Fibroblast of mammary gland (primary cell): ENCODE measurements at places on chromosomes 2 and 18.

DNA sequence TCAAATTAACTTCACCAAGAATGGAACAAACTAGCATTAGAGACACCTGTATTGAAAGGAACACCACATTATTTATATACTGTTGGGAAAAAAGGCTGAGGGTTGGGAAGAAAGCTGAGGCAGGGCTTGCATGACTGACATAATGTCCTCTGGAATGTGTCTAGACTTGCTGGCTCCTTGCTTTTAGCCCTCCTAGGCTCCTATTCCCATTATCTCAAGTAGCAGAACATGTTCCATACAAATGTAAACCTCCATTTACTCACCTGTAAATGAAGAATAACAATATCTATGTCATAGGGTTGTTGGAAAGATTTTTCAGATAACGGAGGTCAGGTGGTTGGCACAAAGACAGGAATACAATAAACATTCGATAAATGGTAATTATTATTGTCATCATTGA is 976 bp upstream of the ACADL start:
- no peak for DNase-seq

GRCh38 chr2:167493862-167494261 is 605.6 kb downstream of the XIRP2 start:
- no peak for DNase-seq

DNA sequence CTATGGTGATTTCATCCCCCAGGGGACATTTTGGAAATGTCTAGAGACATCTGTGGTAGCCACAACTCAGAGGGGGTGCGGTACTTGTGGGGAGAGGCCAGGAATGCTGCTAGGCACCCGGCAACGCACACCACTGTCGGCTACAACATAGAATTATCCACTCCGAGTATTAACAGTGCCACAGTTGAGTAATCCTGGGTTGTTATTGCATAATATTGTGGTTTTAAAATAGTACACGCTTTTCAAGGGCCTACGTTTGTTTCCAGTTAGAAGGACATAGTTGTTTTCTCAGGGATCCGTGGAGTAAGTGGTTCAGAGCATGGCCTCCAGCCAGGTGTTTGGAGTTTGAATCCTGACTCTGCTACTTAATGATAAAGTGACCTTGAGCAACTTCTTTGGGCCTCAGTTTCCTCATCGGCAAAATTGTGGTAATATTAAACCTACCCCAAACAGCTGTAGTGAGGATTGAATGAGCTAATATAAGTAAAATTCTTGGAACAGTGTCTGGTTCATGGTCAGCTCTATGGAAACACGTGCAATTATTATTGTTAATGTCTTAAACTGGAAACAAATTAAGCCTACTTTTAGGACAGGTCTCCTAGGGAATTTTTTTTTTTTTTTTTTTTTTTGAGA is 24.5 kb downstream of the CYP27A1 start:
- DNase-seq: peak; percentile 99

DNA sequence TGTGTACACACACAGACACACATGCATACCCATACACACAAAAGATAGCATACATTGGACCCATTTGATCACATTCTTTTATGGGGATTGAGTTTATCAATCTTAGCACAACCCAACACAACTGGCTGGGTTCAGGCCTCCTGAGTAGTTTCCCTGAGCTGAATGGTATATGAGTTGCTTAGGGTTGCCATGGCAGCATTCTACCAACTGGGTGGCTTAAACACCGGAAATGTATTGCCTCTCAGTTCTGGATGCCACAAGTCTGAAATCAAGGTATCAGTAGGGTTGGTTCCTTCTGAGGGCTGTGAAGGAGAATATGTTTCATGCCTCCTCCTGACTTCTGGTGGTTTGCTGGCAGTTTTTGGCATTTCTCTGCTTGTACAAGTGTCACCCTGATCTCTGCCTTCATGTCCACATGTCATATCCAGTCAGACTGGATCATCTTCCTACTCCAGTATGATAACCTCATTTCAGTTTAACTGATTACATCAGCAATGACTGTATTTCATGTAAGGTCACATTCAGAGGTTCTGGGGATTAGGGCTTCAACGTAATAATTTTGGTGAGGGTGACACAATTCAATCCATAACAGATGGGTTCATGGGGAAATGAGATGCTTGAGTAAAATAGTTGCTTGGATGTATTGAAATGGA is 212.7 kb downstream of the KCNE4 start:
- DNase-seq: no peak

GRCh38 chr2:63569740-63570139 is 18.5 kb downstream of the WDPCP start:
- DNase-seq: no peak

DNA sequence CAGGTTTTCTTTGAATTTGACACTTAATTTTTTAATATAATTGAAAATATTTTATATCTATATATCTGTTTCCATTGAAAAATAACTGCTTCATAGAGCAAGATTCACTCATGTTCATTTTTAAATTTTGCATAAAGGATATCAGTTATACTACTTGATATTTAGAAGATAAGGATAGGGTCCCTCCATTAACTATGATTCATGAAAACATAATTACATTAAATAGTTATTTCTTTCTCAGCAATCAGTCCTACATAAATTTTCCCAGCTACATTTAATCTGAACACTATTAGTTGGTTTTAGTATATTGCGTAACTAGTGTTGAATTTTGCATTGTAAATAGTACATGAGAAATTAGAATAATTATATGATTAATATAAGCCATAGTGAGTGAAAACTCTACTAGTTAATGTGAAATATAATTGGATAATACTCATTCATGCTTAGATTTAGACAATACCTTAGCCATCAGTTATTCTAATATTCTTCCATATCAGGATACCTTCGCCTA is 42.7 kb downstream of the LRP1B start:
- no peak for DNase-seq

DNA sequence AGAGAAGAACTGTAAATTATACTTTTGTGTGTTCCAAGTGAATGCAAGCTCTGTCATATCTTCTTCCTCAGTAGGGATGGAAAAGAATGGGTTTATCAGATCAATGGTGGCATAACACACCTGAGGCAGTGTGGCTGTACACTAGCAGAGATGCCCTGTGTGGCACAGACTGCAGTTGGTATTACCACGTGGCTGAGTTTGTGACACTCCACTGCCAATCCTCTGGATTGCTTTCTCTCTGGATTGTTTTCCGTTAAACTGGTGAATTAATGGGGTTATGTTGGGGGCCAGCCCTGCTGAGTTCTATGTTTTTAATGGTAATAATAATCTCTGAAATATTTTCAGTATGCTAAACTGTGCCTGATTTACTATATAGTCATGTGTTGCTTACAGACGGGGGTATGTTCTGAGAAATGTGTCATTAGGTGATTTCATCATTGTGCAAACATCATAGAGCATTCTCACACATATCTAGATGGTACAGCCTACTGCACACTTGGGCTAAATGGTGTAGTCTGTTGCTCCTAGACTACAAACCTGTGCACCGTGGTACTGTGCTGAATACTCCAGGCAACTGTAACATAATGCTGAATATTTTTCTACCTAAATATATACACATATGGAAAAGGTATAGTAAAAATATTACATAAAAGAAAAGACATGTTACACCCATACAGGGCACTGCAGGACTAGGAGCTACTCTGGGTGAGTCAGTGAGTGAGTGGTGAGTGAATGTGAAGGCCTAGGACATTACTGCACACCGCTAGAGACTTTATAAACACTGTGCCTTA is 84.7 kb upstream of the ST6GAL2 start:
- DNase-seq: peak; percentile 80

GRCh38 chr2:20215183-20216040 is 9.5 kb downstream of the SDC1 start:
- DNase-seq: no peak

DNA sequence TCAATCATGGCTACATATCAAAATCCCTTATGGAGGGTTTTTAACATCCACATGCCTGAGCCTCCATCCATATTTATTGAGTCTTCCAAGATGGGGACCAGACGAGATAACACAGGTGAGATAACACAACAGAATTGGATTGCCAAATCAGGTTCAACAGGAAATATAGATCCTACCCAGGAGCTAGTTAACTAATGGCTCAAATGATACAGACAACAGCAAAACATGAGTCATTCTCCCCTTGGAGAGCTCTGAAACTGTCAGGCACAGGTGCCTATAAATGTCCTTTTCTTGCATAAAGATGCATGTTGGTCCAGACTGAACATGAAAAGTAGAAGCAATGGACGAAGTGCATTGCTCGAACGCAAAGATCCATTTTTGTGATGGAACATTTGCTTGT is 202.2 kb downstream of the CDH20 start:
- no peak for DNase-seq

GRCh38 chr2:203804070-203804469 is 63.5 kb upstream of the CTLA4 start:
- peak; percentile 98 for DNase-seq

DNA sequence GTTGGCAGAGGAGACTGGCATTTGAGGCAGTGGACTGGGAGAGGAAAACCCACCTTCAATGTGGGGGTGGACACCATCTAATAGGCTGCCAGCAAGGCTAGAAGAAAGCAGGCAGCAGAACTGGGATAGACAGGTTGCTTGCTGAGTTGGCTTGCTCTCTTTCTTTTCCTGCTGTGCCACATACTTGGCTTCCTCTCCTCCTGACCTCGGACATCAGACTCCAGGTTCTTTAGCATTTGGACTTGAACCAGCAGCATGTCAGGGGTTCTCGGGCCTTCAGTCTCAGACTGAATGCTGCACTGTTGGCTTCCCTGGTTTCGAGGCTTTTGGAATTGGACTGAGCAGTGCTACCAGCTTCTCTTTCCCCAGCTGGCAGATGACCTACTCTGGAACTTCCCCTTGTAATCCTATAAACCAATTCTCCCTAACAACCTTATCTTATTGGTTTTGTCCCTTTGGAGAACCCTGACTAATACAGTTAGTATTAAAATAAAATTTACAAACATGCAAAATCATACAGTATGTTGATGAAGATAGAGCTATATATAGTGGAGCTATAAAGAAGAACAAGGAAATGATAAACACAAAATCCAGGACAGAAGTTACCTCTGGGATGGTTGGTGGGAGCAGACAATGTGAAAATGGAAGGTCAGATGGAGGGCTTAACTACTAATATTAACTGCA is 15.9 kb downstream of the DSEL start:
- no peak for DNase-seq

DNA sequence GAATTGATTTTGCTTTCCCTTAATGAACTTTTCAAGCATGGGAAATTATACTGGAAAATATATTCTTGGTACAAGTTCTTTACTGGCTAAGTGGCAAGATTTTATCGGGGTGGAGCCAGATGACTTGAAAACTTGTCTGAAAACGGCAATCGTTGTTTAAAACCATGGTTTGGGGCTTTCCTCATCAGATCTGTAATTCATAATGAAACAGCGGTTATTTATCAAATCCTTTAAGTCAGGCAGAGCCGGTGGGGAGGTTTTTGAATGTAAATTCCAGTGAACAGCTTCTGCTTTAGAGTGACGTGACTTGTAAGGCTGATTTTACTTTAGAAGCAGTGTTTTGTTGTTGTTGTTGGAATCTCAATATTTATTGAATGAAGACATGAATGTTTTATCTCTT is 2.6 kb downstream of the SEC11C start:
- no peak for DNase-seq

DNA sequence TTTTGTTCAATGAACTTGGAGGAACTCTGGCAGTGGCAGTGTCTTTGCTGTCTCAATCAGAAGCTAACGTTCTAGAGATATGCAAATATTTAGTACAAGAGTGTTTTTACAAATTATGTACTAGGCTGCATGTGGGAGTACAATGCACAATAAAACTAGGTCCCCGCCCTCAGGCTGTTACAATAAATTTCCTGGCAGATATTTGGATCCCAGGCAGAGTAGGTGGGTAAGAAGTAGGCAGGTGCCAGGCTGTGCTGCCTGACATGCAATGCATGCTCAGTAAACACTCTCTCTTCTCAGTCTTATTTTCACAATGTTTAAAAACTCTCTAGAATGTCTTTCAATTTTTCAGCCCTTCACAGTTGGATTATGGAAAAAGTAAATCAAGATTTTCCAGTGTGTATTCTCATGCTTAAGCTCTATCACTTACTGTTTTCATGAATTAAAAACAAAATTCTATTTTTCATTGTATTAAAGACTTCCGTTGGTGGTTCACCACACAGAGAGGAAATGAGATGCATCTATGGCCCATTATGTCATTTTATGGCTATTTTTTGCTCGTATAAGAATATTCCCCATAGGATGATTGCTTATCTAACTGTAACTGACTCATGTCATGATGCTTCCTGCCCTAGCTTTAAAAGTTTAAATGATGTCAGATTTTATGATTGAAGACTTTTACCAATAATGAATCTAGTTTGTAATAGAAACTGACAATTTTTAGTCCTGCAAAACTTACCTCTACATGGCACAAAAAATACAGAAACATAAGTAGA is 346.1 kb downstream of the RND3 start:
- no peak for DNase-seq

GRCh38 chr2:133674433-133675331 is 106.4 kb upstream of the NCKAP5 start:
- DNase-seq: peak; percentile 52

- peak; percentile 33 for DNase-seq
These were observed 479.1 kb downstream of the MBD2 start for GRCh38 chr18:53745224-53745967.

- DNase-seq: no peak
These were observed 31.1 kb downstream of the DSG4 start for GRCh38 chr18:31407649-31408048.

GRCh38 chr2:39875914-39876267 is 96.8 kb upstream of the THUMPD2 start:
- DNase-seq: no peak

GRCh38 chr2:27306573-27307286 is 1.5 kb downstream of the UCN start:
- no peak for DNase-seq

- no peak for DNase-seq
These were observed 31.5 kb upstream of the PDIA6 start for GRCh38 chr2:10844097-10844496.

DNA sequence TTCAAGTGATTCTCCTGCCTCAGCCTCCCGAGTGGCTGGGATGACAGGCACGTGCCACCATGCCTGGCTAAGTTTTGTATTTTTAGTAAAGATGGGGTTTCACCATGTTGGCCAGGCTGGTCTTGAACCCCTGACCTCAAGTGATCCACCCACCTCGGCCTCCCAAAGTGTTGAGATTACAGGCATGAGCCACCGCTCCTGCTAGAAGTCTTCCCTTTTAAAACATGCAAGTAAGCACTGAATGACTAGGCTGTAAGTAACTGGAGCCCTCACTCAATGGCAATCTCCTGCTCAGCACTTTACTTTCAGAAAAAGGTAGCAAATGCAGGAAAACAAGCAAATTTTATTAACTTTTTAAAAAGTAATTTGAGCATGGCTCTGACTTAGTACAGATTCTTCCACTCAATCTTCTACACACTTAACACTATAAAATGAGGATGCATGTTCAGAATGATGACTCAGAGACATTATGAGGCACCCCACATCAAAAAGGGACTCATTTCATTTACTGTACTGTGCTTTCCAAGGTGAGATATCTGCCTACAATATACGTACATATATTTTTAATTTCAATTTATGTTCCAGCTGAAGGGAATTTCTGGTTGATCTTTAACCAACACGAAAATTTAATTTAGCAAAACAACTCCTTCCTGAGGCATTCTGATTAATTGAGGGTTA is 6.6 kb upstream of the NCK2 start:
- no peak for DNase-seq
